ENCODE measurements at places on chromosomes 5 and 9.

DNA sequence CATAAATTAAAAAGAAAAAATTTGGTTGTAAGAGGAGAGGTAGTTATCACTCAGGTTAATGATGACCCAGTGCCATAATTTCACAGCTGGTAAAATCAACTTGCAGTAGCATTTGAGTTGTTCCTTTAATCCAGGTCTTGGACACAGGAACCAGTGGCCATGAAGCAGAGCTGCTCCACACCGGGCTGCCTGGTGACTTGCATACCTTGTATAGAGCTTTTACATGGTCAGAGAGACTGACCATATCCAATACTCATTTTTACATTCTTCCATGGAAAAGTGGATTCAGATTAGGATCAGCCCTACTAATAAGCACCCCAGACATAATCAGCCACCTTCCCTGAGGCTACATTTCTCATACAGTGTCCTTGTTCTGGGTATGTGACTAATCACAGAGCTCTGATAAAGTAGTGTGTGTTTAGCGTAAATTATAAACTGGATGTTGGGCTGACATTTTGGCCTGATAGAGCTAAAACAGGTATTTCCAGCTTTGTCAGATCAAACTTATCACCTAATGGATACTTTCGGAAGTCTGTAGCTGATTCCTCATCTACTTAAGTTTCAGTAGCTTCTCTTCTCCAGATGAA is 77.0 kb upstream of the ZSWIM6 start:
- no peak for DNase-seq

DNA sequence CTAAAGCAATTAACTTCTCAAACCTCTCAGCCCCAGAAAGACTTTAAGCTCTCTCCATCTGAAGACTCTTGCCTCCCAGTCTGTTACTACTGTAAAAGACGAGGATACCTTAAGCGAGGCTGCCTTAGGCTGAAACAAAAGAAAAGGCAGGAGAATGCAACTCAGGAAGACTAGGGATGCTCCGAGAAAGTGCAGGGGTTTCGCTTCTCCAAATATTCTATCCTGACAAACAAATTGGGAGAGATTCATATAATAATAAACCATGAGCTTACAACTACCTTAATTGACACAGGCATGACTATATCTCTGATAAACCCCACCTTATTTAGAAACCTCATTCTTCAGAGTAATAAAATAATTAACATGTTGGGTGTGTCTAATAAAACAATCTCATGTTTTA is 4.9 kb upstream of the UGT3A1 start:
- no peak for DNase-seq

- no peak for DNase-seq
Measured at GRCh38 chr5:73158313-73158712, 14.7 kb upstream of the TMEM174 start.

GRCh38 chr5:9104571-9105339 is 441.1 kb downstream of the SEMA5A start:
- peak; percentile 58 for DNase-seq

DNA sequence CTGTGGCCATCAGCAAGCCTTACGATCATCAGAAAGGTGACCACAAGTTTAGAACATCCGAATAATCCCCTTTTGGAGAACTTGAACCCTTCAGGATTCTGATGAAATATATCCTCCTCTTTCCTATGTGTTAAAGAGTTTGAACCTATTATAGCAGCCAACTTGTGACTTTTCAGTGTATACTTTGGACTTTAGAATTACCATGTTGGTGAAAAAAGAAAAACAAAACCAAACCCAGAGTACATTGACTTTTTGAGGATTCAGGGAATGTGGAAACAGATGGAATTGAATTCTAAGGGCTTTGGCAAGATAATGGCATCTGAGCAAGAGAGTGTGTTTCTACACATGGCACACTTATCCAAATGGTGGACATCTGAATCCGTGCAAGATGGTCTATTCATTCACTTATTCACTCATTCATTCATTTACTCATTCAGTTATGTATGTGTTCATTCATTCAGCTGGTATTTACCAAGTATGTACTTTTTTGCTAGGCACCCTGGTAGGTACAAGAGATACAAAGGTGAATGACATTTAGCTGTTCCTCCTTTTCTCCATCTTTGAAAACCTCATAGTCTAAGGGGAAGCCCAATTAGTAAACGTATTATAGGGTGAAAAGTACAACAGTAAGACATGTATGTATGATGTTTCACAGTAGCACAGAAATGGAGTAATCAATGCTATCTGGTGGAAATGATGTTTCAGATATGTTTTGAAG is 91.8 kb downstream of the PRDM6 start:
- DNase-seq: no peak

GRCh38 chr9:10260501-10260900 is 352.3 kb downstream of the PTPRD start:
- DNase-seq: no peak

DNA sequence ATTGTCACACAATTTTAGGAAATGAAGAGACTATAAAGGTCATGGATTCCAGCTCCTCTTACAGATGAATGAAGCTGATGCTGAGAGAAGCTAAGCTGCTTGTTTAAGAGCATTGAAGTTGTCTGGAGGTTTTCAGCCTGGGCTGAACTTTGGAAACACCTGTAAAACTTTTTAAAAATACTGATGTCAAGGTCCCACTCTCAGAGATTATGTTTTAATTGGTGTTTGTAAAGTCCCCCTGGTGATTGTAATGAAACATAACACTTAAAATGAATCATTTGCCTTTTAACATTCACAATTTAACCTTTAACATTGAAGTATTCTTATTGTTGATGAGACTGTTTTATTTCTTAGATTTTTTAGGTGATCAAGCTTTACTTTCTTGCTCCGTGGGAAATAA is 16.4 kb downstream of the RAD23B start:
- no peak for DNase-seq

- DNase-seq: peak; percentile 68
Measured at GRCh38 chr9:116234081-116234480, 80.5 kb downstream of the PAPPA start.

DNA sequence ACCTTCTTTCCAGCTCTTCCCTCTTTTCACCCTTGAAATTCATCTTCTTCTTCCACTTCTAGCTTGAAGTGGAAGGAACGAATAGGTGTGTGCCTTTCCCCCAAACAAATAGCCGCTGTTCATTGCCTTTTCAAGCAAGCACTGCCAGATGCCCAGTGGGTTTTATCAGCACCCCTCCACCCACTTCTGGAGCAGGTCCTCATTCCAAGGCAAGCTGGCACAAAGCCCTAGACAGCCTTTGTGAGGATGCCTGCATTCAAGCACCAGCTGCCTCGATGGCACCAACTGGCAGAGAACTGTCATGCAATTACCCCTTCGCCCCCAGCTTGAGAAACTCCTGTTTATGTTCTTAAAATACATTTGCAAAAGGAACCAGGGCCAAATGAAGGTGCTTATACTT is 36.5 kb downstream of the SERINC5 start:
- no peak for DNase-seq

GRCh38 chr9:111957856-111958631 is 61.4 kb downstream of the UGCG start:
- DNase-seq: peak; percentile 55

GRCh38 chr5:106610041-106610440 is 1060.7 kb downstream of the EFNA5 start:
- no peak for DNase-seq

DNA sequence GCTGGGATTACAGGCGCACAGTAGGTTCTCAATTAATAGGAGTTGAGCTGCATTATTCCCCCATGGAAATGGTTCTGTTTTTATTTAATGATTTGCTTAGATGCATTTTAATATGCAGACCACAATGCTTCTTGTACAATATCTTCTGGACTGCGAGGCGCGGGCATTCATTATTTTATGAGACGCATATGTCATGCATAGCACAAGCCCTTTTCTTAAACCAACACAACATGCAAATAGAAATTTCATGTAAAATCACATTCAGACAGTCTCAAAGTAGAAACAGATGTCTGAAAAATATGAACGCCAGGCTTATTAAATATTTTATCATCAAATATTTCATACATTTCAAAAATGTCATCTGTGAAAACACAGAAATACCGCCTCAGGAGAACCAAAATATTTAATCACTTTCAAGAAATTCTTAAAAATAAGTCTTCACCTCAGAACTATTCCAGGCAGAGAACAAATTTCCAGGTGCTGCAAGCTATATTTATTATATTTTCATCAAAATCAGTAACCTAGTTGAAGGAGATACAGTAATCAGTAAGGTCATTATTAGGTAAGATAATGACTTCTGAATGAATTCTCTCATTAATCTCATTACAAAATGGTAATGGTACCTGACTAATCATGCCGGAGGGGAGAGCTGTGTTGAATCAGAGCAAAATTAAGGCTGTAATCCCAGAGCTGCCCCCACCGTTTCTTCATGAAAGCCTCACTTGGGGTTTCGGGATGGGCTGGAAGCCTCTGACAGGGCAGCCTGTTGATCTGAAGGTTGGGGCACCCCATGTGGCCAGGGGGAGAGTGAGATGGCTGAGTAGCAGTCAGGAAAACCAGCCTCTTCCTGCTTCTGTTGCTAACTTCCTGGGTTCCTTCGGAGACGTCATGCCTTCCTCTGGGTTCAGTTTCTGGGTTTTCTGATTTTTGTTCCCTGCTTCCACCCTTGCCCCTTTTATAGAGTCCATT is 133.9 kb upstream of the ZNF618 start:
- DNase-seq: no peak

DNA sequence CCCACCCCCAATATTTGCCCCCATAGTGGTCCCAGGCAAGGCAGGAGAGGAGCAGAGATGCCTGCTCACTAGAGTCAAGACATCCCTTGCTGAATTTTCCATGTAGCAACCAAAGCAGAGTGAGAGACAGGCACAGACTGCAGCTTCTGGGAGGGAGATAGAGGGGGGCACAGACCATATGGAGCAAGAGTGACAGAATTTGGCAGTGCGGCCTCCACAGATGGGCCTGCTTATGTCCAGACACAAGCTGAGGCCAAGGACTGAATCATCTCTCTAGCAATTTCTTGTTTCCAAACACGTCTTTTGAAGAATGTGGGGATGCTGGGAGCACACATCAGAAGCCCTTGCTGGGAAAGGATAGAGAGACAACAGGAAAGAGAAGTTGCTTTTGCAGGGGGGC is 53.0 kb upstream of the ALDH1B1 start:
- no peak for DNase-seq

Data from brain pericyte (primary cell).